Stimulated activated CD8-positive, alpha-beta memory T cell treated with anti-CD3 and anti-CD28 coated beads, Interleukin-4, amount 100 ng/mL, for 4 hours (primary cell): ENCODE measurements at places on chromosomes 1 and 21.

GRCh38 chr1:159554696-159555095 is 18.9 kb upstream of the OR10J5 start:
- DNase-seq = no peak

DNA sequence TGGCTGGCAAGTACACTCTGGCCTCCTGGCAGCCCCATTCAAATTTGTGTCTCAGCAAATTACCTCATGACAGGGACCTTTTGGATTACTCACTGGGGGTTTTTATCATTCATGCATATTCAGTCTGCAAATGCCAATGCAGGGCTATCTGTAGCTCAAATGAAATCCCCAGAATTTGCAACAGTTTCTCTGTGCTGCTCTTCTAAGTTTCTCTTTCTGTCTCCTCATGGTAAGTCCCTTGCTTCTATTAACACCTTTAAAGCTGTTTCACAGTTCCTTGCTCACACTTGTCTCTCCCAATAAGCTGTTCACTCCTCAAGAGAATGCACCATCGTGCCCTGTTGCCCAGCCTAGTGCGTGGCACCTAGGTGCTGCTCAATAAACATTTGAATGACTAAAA is 3.3 kb upstream of the FAM78B start:
- DNase-seq = no peak

- no peak for DNase-seq
These were observed 20.1 kb downstream of the MEGF6 start for GRCh38 chr1:3590951-3591865.

- DNase-seq = no peak
These were observed 3.8 kb downstream of the ZNF644 start for GRCh38 chr1:91018006-91018405.

GRCh38 chr1:238265866-238266265 is 375.1 kb upstream of the ZP4 start:
- no peak for DNase-seq

DNA sequence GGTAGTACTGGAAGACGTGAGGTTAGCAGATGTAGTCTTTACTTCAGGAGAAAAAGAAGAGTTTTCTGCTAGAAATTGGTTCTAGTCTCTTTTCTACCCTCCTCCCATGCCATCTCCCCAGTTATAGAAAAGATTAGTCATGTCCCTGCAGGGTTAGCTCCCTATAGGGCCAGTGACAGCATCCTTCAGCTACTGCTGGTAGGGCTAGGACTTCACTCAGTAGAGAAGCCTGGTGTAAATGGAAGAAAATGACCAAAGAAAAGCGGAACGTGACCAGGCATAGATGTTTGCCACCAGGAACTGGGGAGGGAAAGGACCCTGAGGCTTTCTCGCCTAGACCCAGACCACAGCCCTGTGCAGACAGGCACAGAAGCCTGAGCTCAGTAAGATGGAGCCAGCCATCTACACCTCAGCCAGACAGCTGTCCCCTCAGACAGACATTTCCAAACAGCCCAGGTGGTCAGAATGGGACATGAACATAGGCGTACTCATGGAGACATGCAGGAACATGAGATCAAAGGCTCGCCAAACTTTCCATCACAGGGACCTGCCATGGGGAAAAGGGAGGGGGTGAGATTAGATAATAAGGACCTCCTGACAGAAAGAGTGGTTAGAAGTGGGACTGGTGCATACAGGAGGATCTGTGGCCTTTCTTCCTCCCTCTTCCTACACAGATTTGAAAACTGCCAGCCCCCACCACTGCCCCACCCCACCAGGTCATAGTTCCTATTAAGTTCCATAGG is 23.5 kb upstream of the SLAMF9 start:
- no peak for DNase-seq

DNA sequence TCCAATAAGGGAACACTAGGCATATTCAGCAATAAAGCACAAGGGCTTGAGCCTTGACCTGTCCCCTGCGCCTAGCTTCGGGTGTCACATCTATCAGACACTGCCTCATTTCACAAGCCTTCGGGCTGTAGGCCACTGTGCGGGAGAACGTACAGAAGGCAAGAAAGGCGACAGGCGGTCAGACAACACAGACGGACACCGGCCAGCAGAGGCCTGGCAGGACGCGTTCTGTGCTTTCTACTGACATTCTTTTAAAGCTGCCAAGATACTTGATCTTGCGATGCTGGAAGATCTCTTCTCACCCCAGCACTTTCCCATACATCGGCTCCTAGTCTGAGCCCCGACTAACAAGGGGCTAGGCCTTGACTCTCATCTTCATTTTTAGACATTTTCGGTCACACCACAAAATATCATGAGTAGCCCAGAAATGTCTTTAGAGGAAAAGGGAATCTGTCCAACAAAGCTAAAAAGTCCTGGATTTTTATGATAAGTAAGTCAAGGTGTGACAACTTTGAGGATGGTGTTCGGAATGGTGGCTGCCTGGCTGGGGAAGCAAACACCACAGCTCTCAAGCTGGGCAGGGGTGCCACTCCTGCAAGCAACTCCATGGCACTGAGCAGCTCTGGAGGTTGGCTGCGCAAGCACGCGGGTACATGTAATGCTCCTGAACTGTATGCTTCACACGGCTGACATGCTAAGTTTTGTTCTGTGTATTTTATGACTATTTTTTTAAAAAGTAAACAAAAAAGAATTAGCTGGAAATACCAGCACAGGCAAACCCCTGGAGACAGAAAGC is 18.7 kb downstream of the RIPK4 start:
- no peak for DNase-seq

- DNase-seq = no peak
These were observed 27.9 kb downstream of the PIK3C2B start for GRCh38 chr1:204466416-204467405.

GRCh38 chr1:231643071-231643934 is 16.7 kb downstream of the DISC1 start:
- no peak for DNase-seq

GRCh38 chr1:108016451-108016920 is 51.5 kb upstream of the VAV3 start:
- DNase-seq = no peak

- DNase-seq = no peak
These were observed 726.2 kb downstream of the USP25 start for GRCh38 chr21:16455978-16456377.

GRCh38 chr1:47576758-47577115 is 138.9 kb downstream of the FOXD2 start:
- no peak for DNase-seq

- no peak for DNase-seq
These were observed 14.9 kb downstream of the ABCA4 start for GRCh38 chr1:94105957-94106529.

- DNase-seq = no peak
These were observed 35.0 kb downstream of the NAV1 start for GRCh38 chr1:201573923-201574322.

DNA sequence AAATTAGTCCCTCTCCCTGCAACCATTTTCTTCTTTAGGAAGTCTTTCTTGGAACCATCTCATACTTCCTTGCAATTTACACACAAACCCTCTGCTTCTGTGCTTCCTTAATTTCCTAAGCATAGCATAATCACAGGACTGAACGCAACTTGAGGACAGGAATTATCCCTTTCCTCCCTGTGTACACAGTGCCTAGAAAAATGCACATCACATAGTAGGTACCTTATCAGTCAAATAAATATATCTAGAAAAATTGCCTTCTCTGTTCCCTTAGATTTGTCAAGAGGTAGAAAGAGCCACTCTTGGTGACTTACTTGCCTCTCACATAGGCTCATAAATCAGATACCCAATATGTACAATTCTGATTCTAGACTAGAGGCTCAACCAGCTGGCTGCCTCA is 4.9 kb downstream of the ASPM start:
- no peak for DNase-seq

- no peak for DNase-seq
These were observed 4.7 kb downstream of the SLC35E2B start for GRCh38 chr1:1687846-1688245.

- DNase-seq = no peak
These were observed 603 bp upstream of the DHRS3 start for GRCh38 chr1:12618661-12618964.

- DNase-seq = no peak
These were observed 7.2 kb downstream of the KIFAP3 start for GRCh38 chr1:170067253-170067819.

GRCh38 chr1:119635811-119636390 is 12.2 kb downstream of the ZNF697 start:
- no peak for DNase-seq

DNA sequence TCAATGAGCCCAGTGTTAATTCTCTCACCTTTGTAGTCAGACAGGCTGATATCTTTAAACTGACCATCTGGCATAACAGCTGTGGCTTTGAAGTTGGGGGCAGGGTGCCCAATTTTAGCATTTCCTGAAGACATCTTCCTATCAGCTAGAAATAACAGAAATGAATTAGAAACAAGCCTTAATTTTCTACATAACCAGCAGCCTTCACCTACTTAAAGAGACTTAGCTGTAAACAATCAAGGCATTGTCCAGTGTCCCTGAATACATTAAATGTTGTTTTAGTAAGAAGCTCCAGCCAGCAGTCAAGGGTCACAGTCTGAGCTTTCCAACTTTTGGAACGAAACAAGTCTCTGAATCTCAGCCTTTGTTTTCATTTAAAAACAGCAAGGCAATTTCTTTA is 2.8 kb downstream of the PRDX1 start:
- no peak for DNase-seq

- DNase-seq = no peak
These were observed 262.8 kb upstream of the VAMP3 start for GRCh38 chr1:7508052-7508933.

- peak; percentile 22 for DNase-seq
These were observed 211.1 kb downstream of the MRPL39 start for GRCh38 chr21:25396135-25396711.
